Psoas muscle (tissue), 8 donors: ENCODE measurements at places on chromosomes 3 and 15. TPM values are rescaled to one million over a fixed set of nuclear protein-coding genes. Genes with fewer than 3 reads are reported as not detected.

The CHRM5 gene
- total RNA-seq: not detected

- DNase-seq: no peak
Measured at GRCh38 chr3:193782747-193783146, 189.7 kb downstream of the OPA1 start.

- no peak for DNase-seq
Measured at GRCh38 chr15:67784090-67784781, 41.1 kb upstream of the SKOR1 start.

- peak; percentile 85 for DNase-seq
Measured at GRCh38 chr15:61702224-61703020, 357.8 kb downstream of the VPS13C start.

DNA sequence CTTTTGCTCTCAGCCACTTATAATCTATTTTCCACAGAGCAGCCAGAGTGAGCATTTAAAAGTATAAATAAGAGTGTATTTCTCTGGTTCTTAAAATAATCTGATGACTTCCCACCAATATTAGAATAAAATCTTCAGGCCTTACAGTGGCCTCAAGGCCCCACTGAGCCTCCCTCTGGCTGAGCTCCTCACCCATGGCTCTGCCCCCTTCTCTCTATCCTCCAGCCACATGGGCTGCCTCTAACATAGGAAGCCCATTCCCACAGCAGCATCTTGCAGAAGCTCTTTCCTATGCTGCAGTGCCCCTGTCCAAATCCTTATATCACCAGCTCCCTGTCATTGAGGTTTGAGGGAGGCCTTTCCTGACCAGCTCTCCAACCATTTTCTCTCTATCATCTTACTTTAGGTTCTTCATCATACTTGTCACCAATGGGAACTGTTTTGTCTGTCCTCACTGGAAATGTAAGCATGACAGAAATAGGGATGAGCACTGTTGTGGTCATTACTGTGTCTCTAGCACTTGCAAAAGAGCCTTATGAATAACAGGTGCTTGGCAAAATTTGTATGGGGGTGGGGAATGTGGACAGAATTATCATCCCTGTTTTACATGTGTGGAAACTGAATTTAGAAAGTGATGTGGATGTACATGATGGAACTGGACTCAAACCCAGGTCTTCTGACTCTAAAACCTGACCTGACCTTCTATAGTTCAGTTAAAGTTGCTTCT lies 250.6 kb downstream of the NR1D2 start:
- no peak for DNase-seq

DNA sequence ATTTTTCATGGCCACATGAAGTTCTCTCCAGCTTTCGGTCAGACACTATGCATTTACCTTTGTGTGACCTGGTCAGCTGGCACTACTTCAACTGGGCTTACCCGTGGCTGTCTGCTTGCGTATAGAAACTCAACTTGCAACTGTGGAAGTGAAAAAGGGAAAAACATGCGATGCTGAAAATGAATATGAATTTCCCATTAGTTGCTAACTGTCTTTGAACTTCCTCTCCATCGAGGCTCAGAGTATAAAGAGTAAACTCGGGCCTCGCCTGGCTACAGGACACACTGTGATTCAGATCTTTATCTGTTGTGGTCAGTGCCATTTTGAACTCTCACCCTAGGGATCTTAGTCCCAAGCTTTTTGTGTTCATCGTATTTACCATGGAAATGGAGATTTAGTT lies 26.8 kb downstream of the NFKBIZ start:
- no peak for DNase-seq
